ENCODE measurements at places on chromosomes 7 and 10.

GRCh38 chr10:97365761-97366351 is 31.3 kb upstream of the FRAT2 start:
- DNase-seq: no peak

GRCh38 chr7:141097430-141097829 is 23.6 kb downstream of the TMEM178B start:
- no peak for DNase-seq

DNA sequence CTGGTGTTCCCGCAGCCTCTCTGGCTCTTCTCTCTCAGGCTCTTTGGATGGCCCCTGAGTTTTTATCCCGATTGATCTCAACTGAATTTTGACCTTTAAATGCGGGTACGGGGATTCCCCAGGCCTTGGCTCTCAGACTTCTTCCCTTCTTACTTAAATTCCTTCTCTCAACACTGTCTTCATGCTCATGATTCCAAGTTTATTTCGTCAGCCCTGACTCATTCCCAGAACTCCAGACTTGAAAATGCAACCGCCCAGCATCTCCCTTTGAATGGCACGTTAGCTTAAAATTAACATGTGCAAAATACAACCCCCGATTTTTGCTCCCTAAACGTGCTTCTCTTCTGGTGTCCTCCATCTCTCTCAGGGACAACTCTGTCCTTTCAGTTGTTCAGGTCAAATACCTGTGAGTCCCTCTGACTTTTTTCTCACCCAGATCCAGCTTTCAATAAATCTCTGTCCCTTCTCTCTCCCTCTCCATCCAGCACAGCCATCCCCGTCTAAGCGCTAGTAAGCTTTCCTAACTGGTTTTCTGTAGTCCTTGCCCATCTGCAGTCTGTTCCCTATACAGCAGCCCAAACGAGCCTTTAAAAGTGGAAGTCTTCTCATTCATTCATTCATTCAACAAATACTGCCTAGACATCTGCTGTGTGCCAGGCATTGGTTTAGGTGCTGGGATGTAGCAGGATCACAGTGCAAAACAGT is 7.1 kb downstream of the HECW1 start:
- no peak for DNase-seq

GRCh38 chr10:122258136-122259074 is 12.7 kb upstream of the BTBD16 start:
- no peak for DNase-seq

- DNase-seq: no peak
These were observed 420.8 kb downstream of the PHF14 start for GRCh38 chr7:11394438-11394837.

- DNase-seq: no peak
These were observed 80.4 kb downstream of the TCF7L2 start for GRCh38 chr10:113030453-113030852.

DNA sequence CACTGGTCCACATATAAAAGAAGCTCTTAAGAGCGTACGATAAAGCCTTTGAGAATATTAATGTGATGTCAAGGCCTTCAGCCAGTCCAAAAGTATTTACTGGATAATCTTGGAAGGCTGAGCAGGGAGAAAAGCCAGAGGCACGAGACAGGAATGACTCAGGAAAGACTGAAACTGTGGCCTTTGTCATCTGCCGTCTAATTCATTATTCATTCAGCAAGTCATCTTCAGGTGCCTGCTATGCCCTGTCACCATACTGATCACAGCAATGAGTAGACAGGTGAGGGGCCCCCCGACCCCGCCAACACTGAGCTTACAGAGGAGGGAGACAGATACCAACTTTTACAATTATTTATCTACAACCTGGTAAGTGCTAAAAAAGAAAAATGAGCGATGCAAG is 78.9 kb downstream of the VOPP1 start:
- no peak for DNase-seq

DNA sequence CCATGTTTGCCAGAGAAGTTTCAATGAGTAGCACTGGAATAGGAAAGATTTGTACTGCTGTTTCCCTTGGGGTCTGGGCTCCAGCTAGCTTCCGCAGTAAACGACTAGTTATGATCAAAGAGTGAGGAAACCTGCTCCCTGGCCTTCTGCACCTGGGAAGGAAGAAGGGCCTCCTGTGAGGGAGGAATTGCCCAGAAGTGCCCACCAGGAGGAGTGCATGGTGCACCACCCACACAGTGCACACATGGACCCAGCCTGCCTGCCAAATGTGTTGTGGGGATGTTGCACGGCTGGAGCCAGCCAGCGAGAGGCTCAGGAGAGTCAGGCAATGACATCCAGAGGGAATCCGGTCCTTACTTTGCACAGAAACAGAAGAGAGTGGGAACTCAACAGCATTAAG is 27.0 kb upstream of the FAM107B start:
- no peak for DNase-seq

GRCh38 chr10:8044908-8045725 is 9.4 kb upstream of the GATA3 start:
- no peak for DNase-seq

DNA sequence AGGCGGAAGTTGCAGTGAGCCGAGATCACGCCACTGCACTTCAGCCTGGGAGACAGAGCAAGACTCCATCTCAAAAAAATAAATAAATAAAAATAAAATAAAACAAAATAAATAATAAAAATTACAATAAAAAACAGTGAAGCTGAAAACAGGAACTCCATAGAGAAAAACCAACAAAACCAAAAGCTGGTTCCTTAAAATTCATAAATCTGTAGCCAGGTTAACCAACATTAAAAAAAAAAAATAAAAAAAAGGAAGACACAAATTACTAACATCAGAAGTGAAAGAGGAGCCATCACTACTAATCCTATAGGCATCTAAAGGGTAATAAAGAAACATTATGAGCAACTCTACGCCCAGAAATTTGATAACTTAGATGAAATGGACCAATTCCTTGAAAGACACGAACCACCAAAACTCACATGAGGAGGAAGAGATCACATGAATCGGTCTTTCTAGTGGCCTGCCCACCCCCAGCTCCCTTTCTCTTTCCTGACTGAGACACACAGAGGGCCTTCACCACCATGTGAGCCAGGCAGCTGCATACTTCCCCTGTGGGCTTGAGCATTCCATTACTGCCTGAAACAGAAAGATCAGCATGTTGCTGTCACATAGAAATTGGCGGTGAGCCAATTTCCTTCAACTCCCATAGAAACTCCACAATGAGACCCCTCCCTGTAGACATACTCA is 208.7 kb downstream of the MAD1L1 start:
- DNase-seq: no peak

DNA sequence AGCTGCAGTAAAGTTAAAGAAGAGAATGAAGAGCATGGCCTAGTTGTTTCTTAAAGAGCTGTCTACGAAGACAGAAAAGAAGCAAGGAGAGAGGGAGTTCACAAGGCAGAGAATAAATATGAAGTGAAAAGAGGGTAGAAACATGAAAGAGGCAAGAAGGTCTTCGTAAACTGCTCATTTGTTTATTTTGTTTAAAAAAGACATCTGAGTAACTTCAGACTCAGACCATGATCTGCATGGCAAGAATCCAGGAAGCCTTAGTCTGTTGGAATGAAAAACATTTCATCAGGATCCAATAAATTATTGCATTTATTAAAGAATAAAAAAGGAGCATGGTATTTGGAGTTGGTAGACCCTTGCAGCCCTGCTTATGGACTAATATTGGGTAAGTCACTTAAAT is 151.1 kb downstream of the SEM1 start:
- DNase-seq: no peak

DNA sequence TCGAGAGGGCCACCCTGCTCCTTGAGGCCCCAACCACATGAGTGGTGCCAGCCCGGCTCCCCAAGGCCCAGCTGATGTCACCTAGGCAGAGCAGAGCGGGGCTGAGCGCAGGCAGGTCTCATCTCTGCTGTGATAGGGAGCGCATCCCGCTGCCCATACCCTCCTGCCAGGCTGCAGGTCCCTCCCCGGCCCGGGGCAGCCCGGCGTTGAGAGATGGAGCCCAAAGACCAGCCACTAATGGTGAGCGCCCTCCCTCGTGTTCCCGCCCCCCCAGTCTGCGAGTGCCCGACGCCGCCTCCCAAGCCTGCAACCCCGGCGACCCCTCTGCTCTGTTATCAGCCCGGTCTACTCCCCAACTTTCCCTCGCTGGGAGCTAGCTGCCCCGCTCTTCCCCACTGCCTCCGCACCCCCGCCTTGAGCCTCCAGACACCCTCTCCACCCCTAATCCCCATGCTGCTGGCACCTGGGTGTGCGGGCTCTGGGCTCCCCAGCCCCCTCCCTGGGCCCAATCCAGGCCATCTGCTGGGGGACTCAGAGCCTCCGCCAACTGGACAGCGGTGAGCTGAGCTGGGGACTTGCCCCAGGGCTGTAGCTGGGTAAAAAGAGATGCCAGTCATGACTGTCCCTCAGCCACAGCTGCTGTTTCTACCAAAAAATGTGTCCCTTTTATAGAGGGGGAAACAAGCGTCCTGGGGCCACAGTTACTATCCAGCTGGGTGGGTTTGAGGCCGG is 19.7 kb upstream of the CHST12 start:
- DNase-seq: no peak

DNA sequence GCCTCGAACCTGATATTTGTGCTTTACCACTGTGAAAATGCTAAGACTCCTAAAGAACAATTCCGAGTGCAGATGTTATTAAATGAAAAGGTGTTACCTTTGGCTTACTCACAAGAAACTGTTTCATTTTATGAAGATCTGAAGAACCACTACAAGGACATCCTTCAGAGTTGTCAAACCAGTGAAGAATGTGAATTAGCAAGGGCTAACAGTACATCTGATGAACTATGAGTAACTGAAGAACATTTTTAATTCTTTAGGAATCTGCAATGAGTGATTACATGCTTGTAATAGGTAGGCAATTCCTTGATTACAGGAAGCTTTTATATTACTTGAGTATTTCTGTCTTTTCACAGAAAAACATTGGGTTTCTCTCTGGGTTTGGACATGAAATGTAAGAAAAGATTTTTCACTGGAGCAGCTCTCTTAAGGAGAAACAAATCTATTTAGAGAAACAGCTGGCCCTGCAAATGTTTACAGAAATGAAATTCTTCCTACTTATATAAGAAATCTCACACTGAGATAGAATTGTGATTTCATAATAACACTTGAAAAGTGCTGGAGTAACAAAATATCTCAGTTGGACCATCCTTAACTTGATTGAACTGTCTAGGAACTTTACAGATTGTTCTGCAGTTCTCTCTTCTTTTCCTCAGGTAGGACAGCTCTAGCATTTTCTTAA is 47.7 kb downstream of the MINPP1 start:
- no peak for DNase-seq

- DNase-seq: no peak
These were observed 200.0 kb downstream of the ZMYND11 start for GRCh38 chr10:335151-335800.

GRCh38 chr10:110207805-110208613 is 604 bp downstream of the MXI1 start:
- peak; percentile 50 for DNase-seq

- DNase-seq: no peak
These were observed 12.7 kb upstream of the MIOS start for GRCh38 chr7:7554021-7554432.

DNA sequence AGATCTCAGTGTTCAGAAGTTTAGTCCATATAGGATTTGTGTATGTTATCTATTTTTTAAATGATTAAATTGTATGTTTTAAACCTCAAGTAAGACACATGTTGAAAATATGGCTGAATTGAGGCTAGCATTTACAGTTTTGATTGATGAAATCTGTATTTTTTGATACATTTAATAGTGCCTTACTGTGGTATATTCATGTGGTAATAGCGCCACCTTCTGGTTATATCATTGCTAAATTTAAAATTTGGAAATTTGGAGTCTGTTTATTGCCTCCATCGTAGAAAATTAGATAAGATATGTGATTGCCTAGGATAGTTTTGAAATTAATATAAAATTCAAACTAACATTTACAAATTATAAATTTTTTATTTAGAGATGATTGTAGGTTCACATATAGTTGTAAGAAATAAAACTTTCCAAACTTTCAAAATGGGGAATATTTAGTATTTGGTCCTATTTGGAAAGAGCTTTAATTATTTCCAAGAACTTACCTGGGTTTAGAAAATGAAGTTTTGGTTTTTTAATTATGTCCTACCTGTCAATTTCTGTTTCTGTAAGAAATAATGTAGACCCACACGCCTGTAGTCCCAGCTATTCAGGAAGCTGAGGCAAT is 19.1 kb upstream of the ARMS2 start:
- peak; percentile 70 for DNase-seq

- no peak for DNase-seq
These were observed 2.8 kb downstream of the EMX2 start for GRCh38 chr10:117545141-117546019.

GRCh38 chr7:1043552-1044188 is 676 bp upstream of the GPR146 start:
- DNase-seq: no peak

- DNase-seq: no peak
These were observed 70.5 kb upstream of the ABCB5 start for GRCh38 chr7:20545016-20545415.

DNA sequence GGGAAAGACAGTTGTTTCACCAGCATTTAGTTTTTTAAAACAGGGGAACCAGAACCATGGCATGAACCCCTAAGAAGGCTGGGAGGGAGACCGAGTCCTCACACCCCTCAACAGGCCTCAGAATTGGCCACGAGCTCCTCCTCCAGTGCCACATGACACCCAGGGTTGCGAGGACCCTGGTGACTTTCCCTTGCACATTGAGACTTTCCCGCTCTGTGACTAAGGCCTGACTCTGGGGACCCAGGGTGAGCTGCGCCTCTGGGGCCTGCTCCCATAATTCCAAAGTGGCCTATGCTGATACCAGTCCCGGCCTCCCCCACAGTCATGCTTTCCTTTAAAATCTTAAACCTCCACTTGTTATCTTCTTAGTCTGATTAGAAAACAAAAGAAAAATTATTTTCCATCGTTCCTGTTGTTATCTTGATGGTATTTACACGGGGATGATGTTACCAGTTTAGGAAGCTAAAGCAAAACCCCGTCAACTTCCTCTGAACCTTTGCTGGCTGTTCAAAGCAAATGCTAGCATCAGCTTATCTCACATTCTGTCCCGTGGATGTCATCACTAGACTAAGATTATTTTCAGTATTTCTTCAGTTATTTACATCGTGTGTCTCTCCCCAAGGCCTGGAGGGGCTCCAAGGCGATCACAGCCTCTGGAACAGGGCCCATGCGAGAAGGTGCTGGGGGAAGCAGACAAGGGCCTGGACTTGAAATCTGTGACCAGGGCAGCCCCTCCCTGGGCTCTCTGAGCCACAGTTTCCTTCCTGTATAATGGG is 42.1 kb downstream of the FAM53B start:
- DNase-seq: peak; percentile 51

DNA sequence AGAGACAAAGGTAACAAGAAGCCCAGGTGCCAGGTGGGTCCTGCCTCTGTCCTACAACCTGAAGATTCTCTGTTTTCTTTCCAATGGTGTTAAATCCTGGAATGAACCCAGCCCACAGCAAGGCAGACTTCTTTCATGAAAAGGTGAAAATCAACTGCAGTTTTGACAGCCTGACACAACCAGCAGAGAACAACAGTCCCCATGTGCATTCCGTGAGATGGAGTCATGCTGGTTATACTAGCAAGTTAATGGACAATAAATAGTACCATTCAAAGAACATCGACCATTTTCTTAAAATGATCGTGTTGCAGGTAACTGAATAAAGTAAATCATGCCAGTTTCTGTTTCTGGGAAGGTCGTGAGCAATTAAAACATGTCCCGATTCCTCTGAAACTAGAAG is 131.5 kb downstream of the SFMBT2 start:
- no peak for DNase-seq
